ENCODE measurements at places on chromosomes 12 and 14.

DNA sequence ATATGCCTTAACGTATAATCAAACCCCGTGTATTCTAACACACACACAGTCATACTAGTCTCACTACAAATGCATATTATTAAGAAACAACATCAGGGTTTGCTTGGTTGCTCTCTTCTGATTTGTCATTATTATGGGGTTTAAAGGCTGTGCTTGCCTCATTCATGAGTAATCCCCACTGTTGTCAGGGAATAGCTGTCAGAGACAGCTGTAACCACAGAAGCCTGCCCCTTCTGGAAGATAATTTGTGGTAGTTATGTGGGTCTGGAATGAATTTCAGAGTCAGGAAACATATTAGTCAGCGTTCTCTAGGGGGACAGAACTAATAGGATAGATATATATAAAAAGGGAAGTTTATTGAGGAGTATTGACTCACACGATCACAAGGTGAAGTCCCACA lies 456.9 kb upstream of the TMEM132C start:
- no peak for DNase-seq

DNA sequence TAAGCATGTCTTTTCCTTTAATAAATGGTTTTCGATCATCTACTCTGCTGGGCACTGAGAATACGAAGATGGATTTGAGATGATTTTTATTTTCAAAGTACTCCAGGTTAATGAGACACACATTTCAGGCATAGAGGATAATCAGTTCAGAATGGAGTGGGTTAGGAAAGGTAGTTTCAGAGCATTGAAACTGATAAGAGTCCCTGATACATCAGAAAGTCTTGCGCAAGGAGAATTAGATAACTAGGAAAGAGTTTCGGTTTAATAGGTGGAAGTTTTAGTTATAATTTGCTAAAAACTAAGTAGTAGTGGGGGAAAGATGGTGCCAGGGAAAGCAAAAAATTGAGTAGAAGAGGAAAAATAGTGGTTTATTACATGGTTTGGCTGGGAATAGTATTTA lies 50.1 kb downstream of the ZDHHC17 start:
- DNase-seq: no peak

- DNase-seq: no peak
These were observed 17.0 kb downstream of the ANO6 start for GRCh38 chr12:45232756-45233372.

- no peak for DNase-seq
These were observed 16.4 kb downstream of the FLRT2 start for GRCh38 chr14:85546390-85546789.

DNA sequence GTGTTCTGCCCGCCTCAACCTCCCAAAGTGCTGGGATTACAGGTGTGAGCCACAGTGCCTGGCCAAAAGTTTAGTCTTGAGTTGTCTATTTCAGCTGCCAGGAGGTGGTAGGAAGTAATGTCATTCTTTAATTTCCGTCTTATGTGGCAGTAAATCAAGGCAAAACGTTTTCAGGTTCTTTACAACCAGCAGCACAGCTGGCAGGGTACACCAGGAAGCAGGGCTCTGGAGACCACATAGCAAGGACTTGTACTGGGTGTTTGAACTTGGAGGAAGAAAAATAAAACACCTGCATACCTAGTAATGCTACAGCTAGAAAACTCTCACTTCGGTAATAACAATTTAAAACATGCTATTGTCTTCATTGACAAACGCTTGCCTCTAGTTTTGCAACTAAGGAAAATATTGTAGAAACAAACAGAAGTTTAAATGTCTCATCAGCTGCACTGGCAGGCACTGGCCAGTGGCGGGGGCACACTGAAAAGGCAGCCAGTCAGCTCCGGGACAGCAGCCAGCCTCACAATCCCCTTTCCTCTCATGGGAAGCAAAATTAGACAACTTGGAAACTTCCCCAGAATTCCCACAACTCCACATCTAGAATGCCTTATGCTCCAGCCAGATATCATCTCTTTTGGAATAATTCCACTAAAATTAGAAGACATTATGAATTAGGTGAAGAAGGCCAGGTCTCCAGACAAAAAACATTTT lies 72.2 kb downstream of the CLIP1 start:
- no peak for DNase-seq

DNA sequence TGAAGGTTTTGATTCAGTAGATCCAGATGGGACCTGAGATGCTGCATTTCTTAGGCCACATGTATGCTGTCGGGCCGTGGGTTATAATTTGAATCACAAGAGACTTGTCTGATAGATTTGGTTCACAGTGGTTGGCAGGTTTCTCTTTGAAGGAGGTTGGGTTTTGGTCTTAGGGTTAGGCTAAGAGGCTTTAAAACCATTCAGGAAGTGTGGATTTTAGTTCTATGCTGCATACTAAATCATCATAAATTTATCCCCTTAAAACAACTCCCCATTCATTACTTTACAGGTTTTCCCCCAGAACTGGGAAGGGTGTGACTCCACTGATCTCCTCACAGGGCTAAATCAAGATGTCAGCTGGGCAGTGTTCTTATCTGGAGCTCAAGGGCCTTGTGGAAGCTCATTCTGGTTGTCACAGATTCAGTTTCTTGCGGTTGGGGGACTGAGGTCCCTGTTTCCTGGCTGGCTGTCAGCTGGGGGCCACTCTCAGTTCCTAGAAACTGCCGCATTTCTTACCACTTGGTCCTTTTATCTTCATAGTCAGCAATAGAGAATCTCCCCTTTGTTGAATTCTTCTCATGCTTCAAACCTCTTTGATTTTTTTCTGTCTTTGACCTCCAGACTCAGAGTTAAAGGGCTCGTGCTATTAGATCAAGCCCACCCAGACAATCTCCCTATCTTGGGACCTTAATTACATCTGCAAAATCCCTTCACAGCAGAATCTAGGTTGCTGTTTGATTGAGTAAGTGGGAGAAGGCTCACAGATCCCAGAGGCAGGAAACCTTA lies 20.6 kb upstream of the PCNX1 start:
- no peak for DNase-seq

DNA sequence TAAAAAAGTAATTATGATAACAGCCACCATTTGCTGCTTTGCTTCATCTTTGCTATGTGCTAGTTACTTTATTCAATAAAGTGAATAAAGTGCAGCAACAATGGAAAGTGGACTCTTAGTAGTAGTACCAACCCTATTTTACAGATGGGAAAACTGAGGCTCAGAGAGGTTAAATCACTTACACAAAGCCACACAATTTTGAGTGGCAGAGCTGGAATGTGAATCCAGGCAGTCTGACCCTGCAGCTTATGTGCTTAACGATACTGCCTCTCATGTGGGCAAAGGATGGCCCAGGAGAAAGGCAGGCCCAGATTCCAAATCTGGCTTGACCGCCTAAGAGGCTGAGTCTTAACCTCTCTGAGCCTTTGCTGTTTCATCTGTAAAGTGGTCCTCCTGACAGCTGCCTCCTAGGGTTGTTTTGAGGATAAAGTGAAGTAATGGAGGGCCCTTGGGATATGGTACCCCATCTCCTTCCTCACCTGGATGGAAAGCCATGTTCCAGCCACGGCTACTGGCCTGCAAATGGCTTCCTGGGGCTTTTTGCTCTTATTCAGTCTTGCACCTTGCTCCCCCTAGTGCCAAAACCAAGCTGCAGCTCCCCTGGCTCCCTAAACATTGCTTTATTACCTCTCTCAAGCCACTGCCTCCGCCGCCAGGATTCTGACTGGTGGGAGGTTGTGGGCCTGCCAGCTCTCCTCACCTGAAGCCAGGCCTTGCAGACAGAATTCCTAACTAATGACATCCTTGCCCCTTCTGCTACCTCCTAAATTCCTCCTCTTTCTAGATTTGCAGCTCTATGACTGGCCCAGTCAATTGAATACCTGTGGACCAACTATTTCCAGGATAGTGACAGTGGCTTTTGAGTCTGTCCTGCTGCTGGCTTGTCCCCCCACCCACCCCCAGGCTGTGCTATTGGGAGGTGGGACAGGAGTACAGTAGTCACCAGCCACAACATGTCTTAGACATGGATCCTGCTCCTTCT lies 283.3 kb upstream of the PWP1 start:
- peak; percentile 20 for DNase-seq

DNA sequence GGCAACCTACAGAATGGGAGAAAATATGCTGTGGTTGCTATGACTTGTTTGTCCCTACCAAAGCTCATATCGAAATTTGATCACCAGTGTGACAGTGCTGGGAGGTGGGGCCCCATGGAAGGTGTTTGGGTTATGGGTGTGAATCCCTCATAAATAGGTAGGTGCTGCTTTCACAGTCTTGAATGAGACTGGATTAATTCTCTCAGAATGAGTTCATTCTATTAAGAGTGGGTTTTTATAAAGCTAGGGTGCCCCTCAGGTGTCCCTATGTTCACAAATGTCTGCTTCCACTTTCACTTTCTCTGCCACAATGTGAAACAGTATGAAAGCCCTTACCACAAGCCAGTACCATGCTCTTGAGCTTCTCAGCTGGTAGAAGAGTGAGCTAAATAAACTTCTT lies 133.5 kb downstream of the CPNE8 start:
- DNase-seq: no peak

GRCh38 chr14:62162998-62163589 lies 400.9 kb downstream of the SNAPC1 start:
- DNase-seq: no peak

DNA sequence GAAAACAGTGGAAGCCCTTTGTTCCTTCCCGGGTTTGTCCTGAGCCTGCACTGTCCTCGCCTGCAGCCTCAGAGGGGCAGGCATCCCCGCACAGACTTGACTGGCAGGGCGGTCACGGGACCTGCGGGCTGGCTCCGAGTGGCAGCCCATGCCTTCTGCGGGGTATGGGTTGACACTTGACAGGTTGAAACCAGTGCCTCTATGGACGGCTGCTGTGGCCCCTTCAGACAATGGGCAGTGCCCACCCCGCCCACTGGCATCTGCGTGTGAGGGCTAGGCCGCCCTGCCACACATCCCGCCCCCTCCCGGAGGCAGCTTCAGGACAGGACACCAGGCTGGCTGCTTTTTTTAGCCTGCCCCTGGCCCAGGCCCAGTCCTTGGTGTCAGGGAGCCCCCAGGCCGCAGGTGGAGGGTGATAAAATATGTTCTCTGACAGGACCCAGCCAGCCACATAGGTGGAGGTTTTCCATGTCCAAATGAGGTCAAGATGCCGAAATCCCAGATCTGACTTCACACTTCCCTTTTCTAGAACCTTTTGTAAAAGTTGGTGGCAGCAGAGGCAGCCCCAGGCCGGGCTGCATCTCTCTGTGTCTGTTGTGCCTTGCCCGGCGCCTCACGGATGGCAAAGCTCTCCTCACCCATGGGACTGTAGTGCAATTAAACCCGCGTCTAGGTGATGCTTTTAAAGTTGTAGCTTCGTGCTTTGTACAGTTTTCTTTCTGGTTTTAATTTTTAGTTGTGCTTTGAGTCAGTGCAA lies 10.0 kb downstream of the ANKRD9 start:
- no peak for DNase-seq
